T-helper 9 cell (primary cell): ENCODE measurements at places on chromosomes 4 and X.

DNA sequence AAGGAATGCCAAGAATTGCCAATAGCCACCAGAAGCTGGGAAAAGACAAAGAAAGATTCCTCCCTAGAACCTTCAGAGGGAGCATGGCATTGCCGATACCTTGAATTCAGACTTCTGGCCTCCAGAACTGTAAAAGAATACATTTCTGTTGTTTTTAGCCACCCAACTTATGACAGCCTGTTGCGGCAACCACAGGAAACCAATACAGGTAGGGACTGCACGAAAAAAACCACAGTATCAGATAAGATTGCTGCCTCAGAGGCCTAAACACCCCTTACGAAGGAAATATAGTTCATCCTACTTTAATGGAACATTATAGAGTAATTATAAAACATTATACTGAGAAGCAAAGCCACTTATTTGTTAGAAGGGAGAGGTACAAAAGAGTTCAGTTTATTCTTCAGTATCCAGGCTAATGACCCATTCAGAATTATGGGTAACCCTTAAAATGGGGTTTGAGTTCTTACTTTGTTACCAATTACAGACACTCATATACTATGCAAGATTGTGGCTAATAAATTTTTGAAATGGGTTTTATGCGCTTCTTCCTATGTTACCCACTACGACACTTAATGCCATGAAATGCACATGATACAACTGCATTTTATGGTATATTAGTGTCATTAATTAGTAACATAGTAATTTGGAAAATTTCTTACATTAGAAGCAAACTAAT lies 37.4 kb upstream of the SMIM10L2A start:
- DNase-seq, result peak; percentile 18

DNA sequence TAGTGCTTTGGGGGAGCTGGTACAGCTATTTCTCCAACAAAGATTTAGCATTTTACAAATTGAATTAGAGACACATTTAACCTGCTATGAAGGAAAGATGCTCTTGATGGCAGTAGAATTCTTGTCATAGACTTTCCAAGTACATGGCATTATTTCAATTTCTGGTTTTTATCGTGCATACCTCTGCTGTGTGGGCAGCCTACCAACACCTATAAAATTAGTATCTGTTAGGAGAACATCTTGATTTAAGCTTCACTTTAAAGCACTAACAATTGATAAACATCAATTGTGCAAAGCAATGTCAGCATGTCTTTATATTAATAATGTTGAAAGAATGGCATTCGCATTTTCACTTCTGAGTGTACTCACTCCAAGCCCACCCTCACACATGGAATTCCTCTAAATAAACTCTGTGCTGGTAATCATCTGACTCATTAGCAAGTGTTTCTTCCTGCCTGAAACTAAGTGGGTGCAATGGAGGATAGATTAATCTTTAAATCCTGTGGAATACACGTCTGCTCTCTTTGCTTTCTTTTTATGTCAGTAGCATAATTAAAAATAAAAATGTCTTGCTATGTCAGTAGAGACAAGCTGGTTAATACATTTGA lies 279.8 kb upstream of the MAGEB18 start:
- no peak for DNase-seq

DNA sequence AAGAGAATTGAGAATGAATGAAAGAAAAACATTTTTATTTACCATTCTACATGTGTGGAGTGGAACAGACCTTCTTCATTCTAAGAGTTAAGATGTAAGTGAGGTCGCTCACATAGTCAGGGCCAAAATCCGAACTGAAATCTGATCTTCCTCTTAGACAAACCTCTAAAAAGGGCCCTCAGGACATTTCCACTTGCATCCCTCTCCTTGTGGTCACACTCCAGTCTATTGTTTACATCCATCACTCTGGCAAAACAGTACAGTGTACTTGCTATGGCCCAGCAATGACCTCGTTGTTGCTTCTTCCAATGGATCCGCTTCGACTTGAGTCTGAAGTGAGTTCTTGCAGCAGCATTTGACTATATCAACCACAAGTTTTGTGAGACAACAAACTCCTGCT lies 54.2 kb downstream of the MOSPD2 start:
- DNase-seq, result no peak

DNA sequence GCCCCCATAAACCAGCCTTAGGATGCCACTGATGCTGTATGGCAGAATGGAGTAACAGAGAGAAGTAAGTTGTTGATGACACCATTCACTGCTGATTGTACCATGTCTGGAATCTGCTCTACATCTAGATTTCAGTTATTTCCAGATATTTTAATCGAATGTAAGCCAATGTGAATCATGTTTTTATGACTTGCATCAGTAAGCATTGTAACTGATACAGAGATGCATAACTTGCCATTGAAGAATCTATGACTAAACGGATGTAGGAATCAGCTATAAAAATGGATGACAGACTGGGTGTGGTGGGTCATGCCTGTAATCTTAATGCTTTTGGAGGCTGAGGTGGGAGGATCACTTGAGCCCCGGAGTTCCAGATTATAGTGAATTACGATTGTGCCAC lies 161.0 kb upstream of the GATB start:
- DNase-seq, result no peak

DNA sequence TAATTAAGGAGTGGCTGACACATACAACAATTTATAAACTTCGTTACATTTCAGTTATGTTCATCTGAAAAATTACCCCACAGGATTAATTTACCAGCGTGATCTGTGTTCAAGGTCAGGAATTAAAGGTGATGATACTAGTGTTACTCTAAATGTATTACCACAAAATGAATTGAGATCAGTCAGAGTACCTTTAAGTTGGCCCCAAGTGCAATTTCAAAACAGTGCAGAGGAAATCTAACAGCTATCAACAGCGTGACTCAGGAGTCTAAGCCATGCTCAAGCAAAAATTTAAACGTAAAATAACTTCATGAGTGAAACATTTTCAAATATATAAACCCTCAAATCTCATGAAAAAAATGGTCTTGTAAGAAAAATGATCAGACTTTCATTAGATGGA lies 18.7 kb downstream of the ANTXR2 start:
- DNase-seq, result no peak

DNA sequence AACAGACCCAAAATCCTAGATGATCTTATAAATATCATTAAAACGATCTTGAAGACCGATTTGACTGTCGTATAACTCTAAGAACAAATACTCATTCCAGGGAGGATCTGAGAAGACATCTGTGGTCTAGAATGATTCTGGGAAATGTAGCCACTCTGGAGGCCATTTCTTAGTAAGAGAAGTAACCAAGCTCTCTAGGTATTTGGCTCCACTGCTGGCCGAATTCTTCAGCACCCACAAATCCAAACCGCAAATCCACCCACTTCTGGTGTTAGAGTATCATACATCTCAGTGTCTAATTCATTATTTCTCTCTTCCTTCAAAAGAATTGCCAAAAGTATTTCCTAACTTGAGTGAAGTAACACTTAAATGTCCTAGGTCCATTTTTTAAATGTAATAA lies 23.9 kb downstream of the KLHL5 start:
- no peak for DNase-seq

DNA sequence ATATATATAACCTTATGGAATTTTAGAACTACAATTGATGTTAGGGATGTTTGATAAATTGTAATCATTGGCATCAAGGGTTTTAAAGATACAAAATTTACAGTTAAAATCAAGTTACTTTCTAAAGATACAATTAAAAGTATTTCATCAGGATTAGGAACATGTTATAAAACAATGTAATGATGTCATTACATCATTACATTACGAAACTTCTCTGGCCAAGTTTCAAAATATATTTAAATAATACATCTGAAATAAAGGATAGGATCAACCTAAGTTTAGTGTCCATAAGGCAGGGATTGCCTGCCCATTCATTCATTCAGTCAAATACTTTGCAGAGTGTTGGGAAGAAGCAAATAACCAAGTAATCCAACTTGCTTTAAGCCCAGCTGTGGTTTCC lies 75.1 kb downstream of the TENM3 start:
- no peak for DNase-seq

GRCh38 chr4:1458581-1458980 lies 52.3 kb upstream of the NKX1-1 start:
- no peak for DNase-seq

- DNase-seq, result no peak
Observed at GRCh38 chr4:85659610-85660218, 184.8 kb downstream of the ARHGAP24 start.

GRCh38 chr4:4643306-4643705 lies 101.5 kb upstream of the STX18 start:
- DNase-seq, result no peak

GRCh38 chrX:32530802-32531403 lies 680.4 kb downstream of the DMD start:
- DNase-seq, result no peak

DNA sequence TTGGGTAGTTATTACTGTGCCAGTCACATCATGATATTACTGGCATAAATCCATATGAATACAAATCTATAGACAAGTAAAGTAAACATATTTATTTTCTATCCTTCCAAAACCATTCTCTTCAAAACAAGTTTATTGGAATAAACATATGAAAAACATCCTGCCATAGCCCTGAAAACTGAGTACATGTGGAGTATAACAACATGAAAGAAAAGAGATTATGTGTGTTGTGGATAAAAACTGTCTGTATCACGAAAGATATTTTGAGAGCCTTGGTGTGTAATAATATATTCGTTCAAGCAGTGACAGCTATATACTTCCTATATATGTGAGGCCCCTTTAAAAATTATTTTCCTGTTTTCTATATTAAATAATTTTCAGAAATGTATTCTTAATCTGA lies 1742.2 kb downstream of the ARAP2 start:
- DNase-seq, result no peak

DNA sequence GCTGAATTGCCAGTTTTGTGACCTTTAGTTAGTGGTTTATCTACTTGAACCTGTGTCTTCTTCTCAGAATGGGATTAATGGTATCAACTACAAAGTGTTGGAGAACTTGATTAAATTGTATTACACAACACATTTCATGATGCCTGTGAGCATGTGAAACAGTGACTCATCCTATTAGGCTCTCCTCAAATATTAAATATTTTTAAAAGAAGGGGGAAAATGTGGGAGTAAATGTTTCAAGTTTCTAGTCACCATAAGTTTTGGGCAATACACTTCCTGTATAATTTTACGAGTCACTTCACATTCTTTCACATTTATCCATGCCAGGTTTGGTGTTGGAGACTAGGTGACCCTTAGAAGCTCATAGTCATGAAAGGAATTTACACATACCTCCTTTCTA lies 147.0 kb downstream of the HS3ST1 start:
- DNase-seq, result no peak

- no peak for DNase-seq
Observed at GRCh38 chrX:45975633-45976032, 569.6 kb downstream of the ZNF674 start.

GRCh38 chr4:24921491-24921890 lies 8.6 kb upstream of the CCDC149 start:
- no peak for DNase-seq

GRCh38 chrX:11040405-11040804 lies 70.7 kb upstream of the HCCS start:
- no peak for DNase-seq

DNA sequence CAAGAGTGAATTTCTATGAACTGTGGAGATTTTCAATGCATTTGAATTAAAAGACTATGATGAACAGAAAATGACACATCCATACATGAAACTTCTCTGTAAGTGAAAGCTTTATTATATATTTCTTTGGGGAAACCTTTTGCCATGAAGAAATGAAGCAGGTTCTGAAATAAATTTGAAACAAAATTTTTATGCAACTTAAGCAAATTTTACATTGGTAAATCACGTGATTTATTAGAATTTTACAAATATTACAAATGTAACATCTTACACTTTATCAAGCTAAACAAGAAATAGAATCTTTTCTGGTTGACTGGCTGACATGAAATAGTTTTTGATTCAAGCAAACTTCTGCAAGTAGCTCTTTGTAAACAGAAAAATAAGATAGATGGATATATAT lies 131.2 kb downstream of the IL1RAPL1 start:
- DNase-seq, result no peak

GRCh38 chr4:59455751-59456150 lies 1744.4 kb upstream of the ADGRL3 start:
- DNase-seq, result no peak

DNA sequence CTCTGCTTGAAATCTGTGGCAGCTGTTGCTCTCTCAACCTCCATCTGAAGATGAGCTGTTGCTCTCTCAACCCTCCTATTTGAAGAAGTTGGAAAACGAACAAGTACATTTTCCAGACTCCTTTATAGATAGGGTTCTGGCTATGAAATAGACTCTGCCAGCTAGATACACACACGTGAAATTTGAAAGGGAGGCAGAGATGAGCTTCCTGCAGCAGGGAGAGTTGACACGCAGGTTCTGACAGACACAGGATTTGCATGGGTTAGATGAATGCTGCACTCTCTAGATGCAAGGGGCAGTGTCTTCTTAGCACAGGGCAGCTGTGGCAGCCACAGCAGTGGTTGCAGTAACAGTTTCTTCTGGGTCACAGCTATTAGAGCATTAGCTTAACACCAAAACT lies 8.0 kb upstream of the PYURF start:
- DNase-seq, result no peak

DNA sequence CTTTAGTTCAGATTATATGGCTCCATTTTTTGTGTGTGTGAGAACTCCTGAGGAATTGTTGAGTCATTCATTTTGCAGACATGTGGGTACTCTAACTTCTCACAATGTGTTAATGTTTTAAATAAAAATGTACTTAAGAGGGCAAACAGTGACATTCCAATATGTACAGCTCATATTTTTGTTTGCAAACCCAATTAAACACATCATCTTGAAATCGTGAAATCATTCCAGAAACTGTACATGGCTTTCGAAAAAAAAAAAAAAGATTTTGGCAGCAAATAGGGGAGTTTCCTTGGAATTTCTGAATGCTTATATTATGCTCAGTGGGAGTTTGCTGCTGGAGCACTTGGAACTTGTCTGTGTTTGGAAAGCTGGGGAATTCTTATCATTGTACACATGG lies 85.0 kb downstream of the HPGD start:
- DNase-seq, result no peak

- no peak for DNase-seq
Observed at GRCh38 chr4:67776746-67777145, 22.6 kb upstream of the GNRHR start.

DNA sequence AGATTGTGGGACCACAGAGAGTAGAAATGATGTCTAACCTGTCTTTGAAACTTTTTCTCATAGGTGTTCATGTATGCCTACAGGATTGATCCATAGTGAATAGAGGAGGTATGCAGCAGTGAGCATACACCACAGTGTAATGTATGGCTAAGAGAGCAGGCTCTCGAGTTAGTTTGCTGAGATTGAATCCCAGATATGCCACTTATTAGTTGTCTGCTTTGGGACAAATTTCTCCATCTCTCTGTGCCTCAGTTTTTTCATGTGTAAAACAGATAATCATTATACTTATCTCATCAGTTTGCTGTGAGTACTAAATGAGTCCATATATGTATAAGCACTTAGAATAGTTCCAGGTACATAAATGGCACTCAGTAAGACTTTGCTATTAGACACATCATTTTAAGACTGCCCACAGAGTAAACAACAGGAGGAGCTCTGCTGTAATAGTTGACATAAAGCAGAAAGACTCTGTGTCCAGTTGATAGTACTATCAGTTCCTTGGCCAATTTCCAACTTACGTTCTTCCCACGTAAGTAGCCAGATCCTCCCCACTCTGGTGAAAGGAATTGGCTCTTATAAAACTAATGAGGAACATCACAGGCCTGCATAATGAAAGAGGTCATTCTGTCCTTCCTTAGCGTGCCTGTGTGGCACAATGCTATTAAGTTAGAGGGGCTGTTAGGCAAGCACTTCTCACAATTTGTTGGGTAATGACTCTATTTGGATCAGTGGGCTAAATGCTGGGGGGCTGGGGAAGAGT lies 20.7 kb upstream of the RNF150 start:
- DNase-seq, result no peak

- DNase-seq, result no peak
Observed at GRCh38 chrX:134173541-134174272, 63.3 kb upstream of the CCDC160 start.
